Renal cortex interstitium (tissue), 15 donors: ENCODE measurements at places on chromosomes 5 and 9. TPM values are rescaled to one million over a fixed set of nuclear protein-coding genes. Genes with fewer than 3 reads are reported as not detected.
A peak's percentile ranks its signal among the peaks of the same experiment; 100 is the strongest.

DNA sequence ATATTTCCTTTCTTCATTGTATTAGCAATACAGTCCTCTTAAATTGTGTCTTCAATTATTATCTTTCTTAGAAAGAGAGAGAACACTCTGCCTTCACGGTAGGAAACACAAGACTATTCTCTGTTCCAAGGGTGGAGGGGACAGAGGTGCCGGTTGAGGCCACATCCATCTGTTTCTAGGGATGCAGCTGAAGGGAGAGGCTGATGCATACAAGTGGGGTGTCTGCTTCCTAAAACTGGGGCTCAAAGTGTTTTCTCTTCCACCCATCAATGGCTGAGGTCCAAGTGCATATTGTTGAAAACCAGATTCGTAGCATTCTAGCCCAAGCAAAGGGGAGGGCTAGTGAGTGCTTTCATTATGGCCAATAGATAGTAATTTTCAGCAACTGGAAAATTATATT lies 9.5 kb downstream of the IRX2 start:
- no peak for DNase-seq

DNA sequence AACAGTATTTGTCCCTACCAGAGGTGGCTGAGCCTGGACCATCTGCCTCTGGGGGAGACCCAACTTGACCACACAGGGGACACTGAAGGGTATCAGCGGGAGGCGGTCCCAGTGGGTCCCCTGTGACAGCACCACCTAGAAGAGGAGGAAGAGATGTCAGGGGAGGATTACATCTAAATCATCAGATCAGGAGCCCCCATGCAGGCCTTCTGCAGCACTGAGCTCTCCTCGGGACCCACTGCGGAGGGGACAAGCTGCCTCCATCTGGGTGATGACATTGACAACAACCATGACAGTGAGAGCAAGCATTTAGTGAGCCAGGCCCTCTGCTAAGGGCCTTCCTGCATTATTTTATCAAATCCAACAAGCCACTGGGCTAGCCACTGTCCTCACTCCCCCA lies 12.3 kb downstream of the ORM2 start:
- no peak for DNase-seq

CFAP77 gene
- 1.5 TPM for polyA plus RNA-seq

LCN15 gene
- not detected for polyA plus RNA-seq

GRCh38 chr9:130990978-130991777 lies 17.8 kb upstream of the LAMC3 start:
- DNase-seq: no peak

DNA sequence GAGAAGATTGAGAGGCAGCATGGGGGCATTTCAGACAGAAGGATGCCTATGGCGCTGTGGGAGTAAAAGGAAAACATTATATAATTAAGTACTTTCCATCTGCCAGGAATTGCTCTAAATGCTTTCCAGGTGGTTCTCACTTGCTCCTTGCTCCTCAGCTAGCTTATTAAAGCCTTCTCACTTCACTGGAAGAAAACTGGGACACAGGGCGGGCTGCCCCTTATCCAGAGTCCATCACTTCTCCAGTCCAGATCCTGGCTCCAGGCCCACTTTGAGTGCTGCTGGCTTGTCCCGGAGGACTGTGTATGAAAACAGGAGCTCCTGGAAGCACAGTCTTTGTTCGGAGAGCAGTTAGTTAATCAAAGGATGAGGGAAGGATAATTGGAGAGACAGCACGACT lies 409.9 kb upstream of the ADAMTS16 start:
- DNase-seq: no peak

DNA sequence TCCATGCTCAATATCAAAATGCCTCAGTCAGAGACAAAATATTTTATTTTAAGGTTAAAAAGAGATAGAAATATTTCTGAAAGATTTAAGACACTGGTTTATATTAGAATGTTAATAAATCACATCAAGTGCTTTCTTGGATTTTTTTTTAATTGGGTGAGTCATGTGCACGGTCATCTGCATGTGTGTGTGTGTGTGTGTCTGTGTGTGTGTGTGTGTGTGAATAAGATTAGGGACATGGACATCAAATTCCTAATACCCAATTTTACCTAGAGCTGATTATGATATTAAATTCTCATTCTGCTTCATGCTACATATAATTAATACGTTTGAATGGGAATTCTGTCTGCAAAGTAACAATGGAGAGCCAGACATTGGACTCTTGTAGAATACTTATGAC lies 122.9 kb downstream of the BASP1 start:
- DNase-seq: no peak

GRCh38 chr5:53183880-53184279 lies 74.3 kb upstream of the MOCS2 start:
- DNase-seq: no peak

DNA sequence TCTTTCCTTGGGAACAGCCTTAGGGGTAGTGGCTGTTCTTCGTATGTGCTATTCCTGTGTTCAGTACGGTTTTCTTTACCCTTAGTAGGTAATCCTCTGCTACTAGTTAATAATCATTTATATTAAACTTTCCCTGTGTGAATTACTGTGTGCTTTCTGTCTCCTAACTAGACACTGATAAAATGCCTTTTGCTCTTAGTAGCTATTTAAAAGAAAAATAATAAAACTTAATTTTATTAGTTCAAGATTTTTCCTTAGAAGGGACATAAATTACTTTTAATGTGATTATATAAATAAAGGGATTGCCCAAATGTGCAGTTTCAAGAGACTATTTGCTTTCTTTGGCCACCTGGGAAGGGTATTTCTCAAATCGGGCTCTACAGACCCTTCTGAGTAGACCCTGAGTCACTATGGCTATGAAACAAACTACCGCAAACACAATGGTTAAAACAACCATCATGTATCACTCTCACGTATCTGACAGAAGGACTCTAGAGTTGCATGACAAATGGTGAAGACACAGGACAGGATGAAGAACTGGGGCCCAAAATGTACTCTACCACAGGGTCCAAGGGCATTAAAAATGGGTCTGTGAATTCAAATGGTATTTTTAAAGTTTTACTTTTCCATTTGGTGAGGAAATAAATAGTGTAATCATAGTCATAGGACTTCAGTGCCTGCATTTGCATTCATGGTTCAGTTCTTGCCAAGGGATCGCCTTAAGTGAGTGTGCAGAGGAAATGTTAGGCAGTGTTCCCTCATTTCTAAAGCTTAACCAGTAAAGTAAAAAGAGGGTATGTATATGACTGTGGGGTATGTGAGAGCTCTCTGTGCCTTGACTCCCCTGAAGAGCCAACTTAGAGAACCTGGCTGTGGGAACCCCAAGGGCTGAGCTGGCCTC lies 97.0 kb downstream of the TSSK1B start:
- DNase-seq: no peak

DNA sequence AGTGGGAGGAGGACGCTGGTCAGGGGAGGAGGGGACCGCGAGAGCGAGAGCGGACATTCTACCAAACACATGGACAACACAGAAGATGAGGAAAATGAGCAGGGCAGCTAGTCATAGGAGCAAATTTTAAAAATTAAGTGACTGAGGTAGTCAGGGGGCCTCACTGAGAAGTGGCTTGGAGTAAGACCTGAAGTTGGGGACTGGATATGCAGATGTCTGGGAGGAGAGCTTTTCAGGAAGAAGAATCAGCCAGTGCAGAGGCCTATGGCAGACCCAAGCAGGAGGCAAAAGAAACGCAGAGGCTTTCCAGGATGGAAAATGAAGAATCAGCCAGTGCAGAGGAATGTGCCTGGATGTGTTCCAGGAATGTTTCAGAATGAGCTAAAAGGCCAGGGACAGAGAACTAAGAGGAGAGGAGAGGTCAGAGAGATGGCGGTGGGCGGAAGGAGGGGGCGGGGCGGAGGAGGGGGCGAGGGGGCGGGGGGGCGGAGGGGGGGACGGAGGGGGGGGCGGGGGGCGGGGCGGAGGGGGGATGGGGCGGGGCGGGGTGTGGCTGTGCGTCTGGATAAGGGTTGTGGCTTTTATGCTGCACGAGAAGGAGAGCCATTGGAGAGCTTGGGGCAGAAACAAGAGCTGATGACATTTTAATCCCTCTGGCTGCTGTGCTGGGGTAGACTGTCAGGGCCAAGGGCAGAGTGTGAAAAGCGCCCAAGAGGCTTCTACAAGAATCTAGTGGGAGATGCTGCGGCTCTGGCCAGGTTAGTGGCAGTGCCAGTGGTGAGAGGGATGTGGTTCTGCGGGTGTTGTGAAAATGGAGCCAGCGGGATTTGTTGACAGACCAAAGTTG lies 129.6 kb downstream of the KCNIP1 start:
- peak; percentile 88 for DNase-seq

PCDHA8 gene
- 0.09 TPM for polyA plus RNA-seq
